ENCODE measurements at places on chromosomes 2 and 18.

DNA sequence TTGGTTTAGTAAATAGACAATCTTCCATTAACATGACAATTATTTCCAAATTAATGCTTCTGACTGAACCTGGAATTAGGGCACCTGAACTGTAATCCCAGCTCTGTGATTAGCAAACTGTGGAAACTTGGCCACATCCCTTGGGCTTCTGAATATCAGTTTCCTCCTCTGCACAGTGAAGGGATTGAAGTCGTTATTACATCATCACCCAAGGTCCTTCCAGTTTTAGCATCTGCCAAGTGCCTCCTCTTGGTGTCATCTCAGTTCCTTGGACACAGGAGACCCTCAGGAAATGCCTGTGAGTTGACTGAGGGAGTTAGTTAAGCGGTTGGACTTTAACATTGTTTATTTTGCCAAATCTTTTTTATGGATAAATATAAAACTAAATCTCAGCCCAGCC, 64.8 kb downstream of the MOGAT1 start:
- DNase-seq: no peak

- no peak for DNase-seq
These were observed 149.4 kb upstream of the SMAD2 start for GRCh38 chr18:48079885-48080284.

- no peak for DNase-seq
These were observed 103.1 kb downstream of the RTN4 start for GRCh38 chr2:54947136-54947535.

- DNase-seq: no peak
These were observed 124.7 kb downstream of the QPCT start for GRCh38 chr2:37469126-37469525.

GRCh38 chr2:197606180-197606579, 69.2 kb downstream of the RFTN2 start:
- DNase-seq: no peak

GRCh38 chr2:204842068-204842467, 296.8 kb downstream of the PARD3B start:
- DNase-seq: no peak

DNA sequence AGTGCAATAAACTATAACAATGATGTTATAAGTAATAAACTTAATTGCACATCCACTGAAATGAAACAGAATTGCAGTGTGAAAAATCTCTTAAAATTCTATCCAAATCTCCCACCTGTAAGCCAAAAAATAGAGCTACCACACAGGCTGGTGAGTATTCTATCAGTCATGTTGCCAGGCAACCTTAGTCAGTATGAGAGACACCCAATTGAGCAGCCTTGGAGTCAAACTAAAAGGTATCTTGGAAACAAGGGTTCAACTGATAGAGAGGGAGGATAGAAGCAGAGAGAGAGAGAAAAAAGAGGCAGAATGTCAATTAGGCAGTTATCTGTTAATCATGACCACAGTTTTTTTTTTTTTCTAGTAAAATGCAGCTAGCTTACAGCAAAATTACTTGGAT, 45.8 kb downstream of the GALNT13 start:
- no peak for DNase-seq
